MCF 10A (cell line): ENCODE measurements at places on chromosomes 2 and 18. TPM values are rescaled to one million over a fixed set of nuclear protein-coding genes. Genes with fewer than 3 reads are reported as not detected.

The PLCD4 gene
- total RNA-seq: 0.40 and 0.86 TPM in 2 replicates

The GKN1 gene
- not detected in 2 replicates for total RNA-seq

The TMEM178A gene
- total RNA-seq: 0.66 and 0.86 TPM in 2 replicates

The C1D gene
- 17.4 and 22.4 TPM in 2 replicates for total RNA-seq

The RNU2-63P gene
- 5.0 and 9.1 TPM in 2 replicates for total RNA-seq

The CAPN14 gene
- not detected in 2 replicates for total RNA-seq

The LHCGR gene
- not detected in 2 replicates for total RNA-seq

The TMEM200C gene
- total RNA-seq: not detected in 2 replicates

The RBM43 gene
- total RNA-seq: 3.0 and 3.5 TPM in 2 replicates

The RGPD3 gene
- 0.20 TPM in 1 of 2 replicates, not detected in the other for total RNA-seq

The DCC gene
- total RNA-seq: not detected in 2 replicates

The ABCB11 gene
- 0.05 TPM in 1 of 2 replicates, not detected in the other for total RNA-seq

The AP1S3 gene
- 56.9 and 57.7 TPM in 2 replicates for total RNA-seq

The CYS1 gene
- not detected in 2 replicates for total RNA-seq

The LPIN2 gene
- total RNA-seq: 13.1 and 15.9 TPM in 2 replicates

The COPS9 gene
- 146 and 197 TPM in 2 replicates for total RNA-seq

The DES gene
- not detected in 2 replicates for total RNA-seq

The KATNAL2 gene
- 2.1 and 3.5 TPM in 2 replicates for total RNA-seq

The TEKT4 gene
- not detected in 2 replicates for total RNA-seq

The UCN gene
- 7.9 and 9.5 TPM in 2 replicates for total RNA-seq

The IKZF2 gene
- total RNA-seq: 6.0 and 8.8 TPM in 2 replicates

The MEIS1 gene
- total RNA-seq: 4.1 and 4.4 TPM in 2 replicates
